IPS-NIHi11 (cell line): ENCODE measurements at places on chromosomes 13 and 19.

DNA sequence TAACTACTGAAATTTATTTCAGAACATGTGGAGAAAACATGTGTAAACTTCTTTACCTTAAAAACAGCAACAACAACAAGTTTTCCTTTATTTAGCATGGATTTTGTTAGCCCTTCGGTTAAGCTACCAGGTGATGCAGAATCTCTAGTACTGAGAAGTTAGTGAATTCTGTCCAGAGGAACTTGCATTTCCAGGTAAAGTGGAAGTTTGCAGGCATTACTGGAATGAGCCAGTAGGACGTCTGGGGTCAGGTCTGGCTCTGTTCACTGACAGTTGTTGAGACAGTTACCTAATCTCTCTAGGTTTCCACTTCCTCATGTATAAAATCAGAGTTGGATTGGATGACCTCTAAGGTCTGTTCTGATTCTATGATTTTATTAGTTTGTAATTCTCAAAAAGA lies 244.3 kb downstream of the OLFM4 start:
- DNase-seq, result no peak

- peak; percentile 95 for DNase-seq
These were observed 38.4 kb upstream of the TCF3 start for GRCh38 chr19:1690699-1691307.

- DNase-seq, result no peak
These were observed 1005.1 kb downstream of the PCDH9 start for GRCh38 chr13:66225072-66225471.

- DNase-seq, result no peak
These were observed 10.5 kb downstream of the FOXA3 start for GRCh38 chr19:45874620-45874966.

DNA sequence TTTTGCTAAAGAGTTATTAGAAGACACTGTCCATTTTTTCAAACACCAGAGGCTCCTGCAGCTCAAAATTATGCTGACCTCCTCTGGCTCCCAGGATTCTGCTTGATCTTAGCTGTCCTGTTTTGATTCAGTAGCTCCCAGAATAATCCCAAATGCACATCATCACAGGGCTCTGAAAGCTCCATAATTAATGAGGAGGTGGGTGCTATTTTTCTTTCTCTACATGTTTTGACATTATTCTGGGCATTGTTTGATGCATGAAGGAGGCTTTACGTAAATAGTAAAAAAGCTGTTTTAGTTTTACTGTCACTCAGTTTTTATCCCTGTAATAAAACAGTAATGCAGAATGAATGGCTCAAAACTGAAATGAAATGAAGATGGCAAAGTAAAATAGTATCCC lies 495.4 kb downstream of the DCT start:
- no peak for DNase-seq
